CD4-positive, alpha-beta T cell (primary cell): ENCODE measurements at places on chromosomes 5 and 9.

DNA sequence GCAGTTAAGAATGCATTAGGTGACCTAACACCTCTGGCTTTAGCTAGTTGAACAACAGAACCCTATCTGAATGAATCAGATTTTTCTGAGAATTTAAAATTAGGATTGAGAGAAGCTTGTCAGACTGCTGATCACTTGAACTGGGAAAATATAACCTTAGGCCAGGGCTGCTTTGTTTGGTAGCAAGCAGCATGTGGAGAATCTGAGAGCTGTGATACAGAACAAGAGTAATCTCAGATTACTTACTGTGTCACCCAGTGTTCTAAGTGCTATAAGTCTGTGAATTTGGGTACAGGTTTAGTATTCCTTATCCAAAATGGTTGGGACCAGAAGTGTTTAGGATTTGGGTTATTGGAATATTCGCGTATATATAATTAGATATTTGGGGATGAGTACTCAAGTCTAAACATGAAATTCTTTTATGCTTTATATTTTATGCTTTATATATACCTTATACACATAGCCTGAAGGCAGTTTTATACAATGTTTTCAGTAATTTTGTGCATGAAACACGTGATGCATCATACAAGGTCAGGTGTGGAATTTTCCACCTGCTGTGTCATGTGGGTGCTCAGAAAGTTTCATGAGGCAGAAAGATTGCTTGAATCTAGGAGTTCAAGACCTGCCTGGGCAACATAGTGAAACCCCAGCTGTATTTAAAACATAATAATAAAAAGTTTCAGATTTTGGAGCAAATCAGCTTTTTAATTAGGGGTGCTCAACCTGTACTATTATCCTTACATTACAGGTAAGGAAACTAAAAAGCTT lies 8.3 kb upstream of the CHD1 start:
- H3K36me3 ChIP-seq, result peaks cover 3% of the 10 kb centered on the region
- DNase-seq, result no peak
- no peak overlapping the region for H3K4me3 ChIP-seq

- H3K27me3 ChIP-seq, result no peaks in the 10 kb centered on the region
- H3K4me3 ChIP-seq, result no peak overlapping the region
- H3K4me1 ChIP-seq, result no peaks in the 10 kb centered on the region
- DNase-seq, result no peak
- H3K36me3 ChIP-seq, result no peaks in the 10 kb centered on the region
These were observed 615.2 kb upstream of the SEMA6A start for GRCh38 chr5:117189784-117190183.

- H3K4me3 ChIP-seq, result no peak overlapping the region
- DNase-seq, result no peak
- H3K36me3 ChIP-seq, result no peaks in the 10 kb centered on the region
These were observed 203.1 kb downstream of the PIK3R1 start for GRCh38 chr5:68418680-68419079.

DNA sequence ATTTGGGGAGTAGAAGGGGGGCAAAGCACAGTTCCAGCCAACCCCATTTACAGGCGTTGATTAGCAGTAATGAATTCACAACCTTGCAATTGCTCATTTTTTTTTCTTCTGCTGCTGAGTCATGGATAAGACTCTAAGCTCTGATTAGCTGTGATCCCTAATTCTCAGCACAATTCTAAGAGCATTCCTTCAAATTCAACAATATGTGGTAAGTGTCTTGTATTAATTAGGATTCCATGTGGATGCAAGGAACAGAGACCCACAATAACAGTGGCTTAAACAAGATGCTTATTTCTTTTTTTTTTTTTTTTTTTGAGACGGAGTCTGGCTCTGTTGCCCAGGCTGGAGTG lies 133.4 kb downstream of the PALM2AKAP2 start:
- H3K27ac ChIP-seq, result no peak overlapping the region
- no peaks in the 10 kb centered on the region for H3K36me3 ChIP-seq
- no peak for DNase-seq
- H3K27me3 ChIP-seq, result no peaks in the 10 kb centered on the region

DNA sequence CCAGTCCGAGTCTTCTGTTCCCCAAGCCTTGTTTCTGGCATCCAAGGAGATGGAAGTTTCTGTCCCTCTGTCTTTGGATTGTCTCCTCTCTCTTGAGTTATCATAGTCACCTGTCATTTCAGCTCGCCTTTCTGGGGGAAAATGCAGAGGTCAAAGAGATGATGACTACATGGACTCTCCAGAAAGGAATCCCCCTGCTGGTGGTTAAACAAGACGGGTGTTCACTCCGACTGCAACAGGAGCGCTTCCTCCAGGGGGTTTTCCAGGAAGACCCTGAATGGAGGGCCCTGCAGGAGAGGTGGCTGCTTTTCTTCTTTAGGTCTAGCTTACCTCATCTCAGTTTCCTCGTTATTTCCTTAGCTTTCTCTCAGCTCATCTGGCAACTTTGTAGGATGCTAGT lies 25.1 kb downstream of the ERAP2 start:
- DNase-seq, result no peak
- H3K27ac ChIP-seq, result peak overlapping the region; percentile 16
- H3K4me3 ChIP-seq, result no peak overlapping the region
- peaks cover 4% of the 10 kb centered on the region for H3K4me1 ChIP-seq
- peaks cover 93% of the 10 kb centered on the region for H3K36me3 ChIP-seq

DNA sequence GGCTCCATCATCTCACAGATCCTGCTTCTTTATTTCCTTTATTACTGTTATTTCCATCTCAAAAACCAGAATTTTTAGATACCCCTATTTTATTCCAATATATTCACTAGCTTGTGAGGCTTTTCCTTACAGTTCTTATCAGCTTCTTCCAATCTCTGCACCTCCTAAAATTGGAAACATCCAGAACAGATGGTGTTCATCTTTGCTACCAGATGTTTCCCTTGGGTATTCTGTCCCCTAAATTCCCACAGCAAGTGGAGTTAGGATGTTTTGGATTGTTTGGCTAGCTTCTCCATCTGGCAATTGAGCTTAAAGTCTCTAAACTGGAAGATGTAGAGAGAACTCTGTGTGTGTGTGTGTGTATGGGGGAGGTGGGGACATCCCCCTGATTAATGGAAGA lies 580.4 kb downstream of the DTWD2 start:
- H3K4me1 ChIP-seq, result no peaks in the 10 kb centered on the region
- no peaks in the 10 kb centered on the region for H3K36me3 ChIP-seq
- no peak for DNase-seq
- H3K4me3 ChIP-seq, result no peak overlapping the region

DNA sequence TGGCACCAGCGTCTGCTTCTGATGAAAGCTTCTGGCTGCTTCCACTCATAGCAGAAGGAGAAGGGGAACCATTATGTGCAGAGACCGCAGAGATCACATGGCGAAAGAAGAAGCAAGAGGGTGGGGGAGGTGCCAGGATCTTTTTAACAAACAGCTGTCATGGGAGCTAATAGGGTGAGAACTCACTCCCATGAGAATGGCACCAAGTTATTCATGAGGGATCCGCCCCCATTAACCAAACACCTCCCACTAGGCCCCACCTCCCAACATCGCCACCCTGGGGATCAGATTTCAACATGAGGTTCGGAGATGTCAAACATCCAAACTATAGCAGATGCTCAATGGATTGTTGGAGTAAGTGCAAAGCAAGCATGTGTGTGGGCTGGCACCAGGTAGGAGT lies 125.8 kb upstream of the SLIT3 start:
- no peaks in the 10 kb centered on the region for H3K27me3 ChIP-seq
- H3K4me3 ChIP-seq, result no peak overlapping the region
- DNase-seq, result no peak
- H3K36me3 ChIP-seq, result no peaks in the 10 kb centered on the region
- no peak overlapping the region for H3K27ac ChIP-seq
- H3K4me1 ChIP-seq, result no peaks in the 10 kb centered on the region

DNA sequence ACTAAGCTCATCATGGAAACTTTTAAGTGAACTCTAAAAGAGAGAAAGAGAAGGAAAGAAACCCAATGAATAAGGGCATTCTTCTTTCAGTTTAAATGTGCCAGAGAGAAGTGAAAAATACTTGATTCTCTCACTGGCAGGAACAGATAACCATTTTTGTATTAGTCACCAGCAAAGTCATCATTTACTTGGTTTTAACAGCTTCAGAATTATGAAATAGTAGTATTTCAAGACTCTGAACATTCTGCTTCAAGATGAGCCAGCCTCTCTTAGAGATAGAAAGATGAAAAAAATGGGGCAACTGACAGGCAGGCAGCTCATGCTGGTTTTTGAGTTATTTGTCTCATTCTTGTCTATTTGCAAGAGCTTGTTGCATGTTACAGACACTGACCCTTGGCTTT lies 103.5 kb downstream of the GCNT1 start:
- H3K27me3 ChIP-seq, result no peaks in the 10 kb centered on the region
- no peaks in the 10 kb centered on the region for H3K4me1 ChIP-seq
